ENCODE measurements at places on chromosomes 11 and 22.

DNA sequence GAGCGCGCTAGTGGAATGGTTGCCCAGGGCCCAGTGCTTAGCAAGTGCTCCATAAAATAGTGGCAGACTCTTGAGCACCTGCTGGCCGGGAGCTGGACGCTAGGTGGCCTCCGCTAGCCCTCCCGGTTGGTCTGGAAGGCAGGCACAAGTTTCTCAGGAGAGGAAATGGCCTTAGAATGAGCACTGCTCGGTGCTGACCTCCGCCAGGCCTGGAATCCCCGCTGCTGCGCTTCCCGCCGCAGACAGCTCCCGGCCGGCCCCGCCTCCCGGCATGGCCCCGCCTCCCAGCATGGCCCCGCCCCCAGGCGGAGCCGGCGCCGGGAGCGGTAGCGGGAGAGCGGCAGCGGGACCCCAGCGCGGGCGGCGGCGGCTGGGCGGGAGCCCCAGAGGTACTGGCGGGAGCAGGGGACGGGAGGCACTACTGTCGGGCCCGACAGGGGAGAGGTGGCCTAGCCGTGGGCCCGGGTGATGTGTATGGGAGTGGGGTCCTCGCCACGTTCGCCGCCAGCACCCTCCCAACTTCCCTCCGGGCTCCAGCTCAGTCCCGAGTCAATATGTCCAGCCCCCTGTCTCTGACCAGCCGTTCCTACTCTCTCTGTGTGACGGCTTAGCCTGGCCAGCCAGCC lies at the start of gene SIPA1:
TSS of gene SIPA1 (plus strand) at position 308 of the 626 bp plus-strand sequence. CDS start 2,821 bp downstream, outside the sequence.
- H3K27me3 ChIP-seq = no peaks in the 10 kb centered on the region
- H3K27ac ChIP-seq = peak within 1 kb of the TSS; percentile 84
- peak; percentile 80 for DNase-seq
- no peaks in the 10 kb centered on the region for H3K36me3 ChIP-seq

DNA sequence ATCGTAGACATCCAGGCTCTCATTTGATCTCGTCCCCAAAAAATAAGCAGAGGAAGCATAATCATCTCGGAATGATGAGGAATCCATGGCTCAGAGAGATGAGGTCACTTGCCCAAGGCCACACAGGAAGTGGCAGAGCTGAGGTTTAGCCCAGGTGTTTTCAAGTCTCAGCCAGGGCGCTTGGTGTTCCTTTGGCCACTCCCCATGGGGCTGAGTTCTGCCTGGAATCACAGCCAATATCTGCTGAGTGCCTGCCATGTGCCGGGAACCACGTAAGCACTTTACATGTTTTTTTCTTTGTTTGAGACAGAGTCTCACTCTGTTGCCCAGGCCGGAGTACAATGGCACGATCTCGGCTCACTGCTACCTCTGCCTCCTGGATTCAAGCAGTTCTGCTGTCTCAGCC lies 29.5 kb upstream of the MYH9 start:
- peaks cover 29% of the 10 kb centered on the region for H3K4me1 ChIP-seq
- H3K27me3 ChIP-seq = no peaks in the 10 kb centered on the region
- H3K4me3 ChIP-seq = no peak overlapping the region
- no peaks in the 10 kb centered on the region for H3K36me3 ChIP-seq

- no peak for DNase-seq
- no peak overlapping the region for H3K27ac ChIP-seq
- no peaks in the 10 kb centered on the region for H3K36me3 ChIP-seq
- no peaks in the 10 kb centered on the region for H3K27me3 ChIP-seq
Observed at GRCh38 chr11:57255618-57256017, 18.6 kb upstream of the APLNR start.

- H3K27ac ChIP-seq = no peak overlapping the region
- no peaks in the 10 kb centered on the region for H3K36me3 ChIP-seq
- no peaks in the 10 kb centered on the region for H3K4me1 ChIP-seq
- no peak overlapping the region for H3K4me3 ChIP-seq
Observed at GRCh38 chr22:25966448-25966913, 202.8 kb upstream of the SEZ6L start.

DNA sequence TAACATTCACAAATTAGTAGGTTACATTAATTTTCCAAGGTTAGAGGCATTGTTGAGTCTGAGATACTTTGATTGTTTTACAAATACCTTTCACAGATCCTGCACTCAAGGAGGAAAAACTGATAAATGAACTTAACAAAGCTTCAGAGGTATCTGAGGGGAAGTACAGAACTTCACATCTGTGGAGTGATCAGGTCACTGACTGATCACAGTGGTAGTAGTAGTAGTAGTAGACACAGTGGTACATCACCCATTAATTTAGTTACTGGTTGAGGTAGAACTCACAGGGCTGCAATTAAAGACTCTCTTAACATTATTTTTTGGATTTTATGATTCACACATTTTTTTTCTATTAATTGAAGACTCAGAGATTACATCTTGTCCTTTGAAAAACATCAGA lies 56.7 kb downstream of the DCUN1D5 start:
- no peaks in the 10 kb centered on the region for H3K36me3 ChIP-seq
- H3K4me3 ChIP-seq = no peak overlapping the region
- H3K4me1 ChIP-seq = no peaks in the 10 kb centered on the region
- H3K27ac ChIP-seq = no peak overlapping the region

DNA sequence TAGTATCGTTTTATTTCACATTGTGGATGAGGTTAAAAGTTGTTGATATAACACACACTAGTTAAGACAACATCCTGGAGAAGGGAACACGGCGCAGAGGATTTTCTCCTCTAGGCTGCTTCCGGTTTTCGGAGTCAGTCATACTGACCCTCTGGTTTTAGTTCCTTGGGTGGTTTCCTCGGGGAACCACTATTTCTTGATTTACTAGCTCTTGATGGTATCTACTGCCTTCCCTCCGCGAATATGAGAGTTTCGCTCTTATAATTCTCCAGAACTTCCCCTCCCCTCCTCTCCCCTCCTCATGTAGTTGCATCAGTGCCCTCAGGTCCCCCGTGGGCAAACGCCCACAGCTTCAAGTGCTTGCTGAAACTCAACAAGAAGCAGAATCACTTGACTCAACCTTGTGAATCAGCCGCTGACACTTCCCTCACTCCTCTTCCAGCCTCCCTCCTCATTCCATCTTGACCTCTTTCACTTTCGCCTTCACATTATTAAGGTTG lies 15.9 kb upstream of the APOBEC3A start:
- H3K27me3 ChIP-seq = peaks cover 15% of the 10 kb centered on the region
- H3K36me3 ChIP-seq = no peaks in the 10 kb centered on the region
- H3K27ac ChIP-seq = no peak overlapping the region
- no peak overlapping the region for H3K4me3 ChIP-seq

- H3K36me3 ChIP-seq = no peaks in the 10 kb centered on the region
- H3K4me3 ChIP-seq = no peak overlapping the region
- H3K4me1 ChIP-seq = no peaks in the 10 kb centered on the region
- no peak for DNase-seq
- H3K27me3 ChIP-seq = no peaks in the 10 kb centered on the region
Observed at GRCh38 chr22:43587574-43587973, 175.8 kb downstream of the MPPED1 start.

Data from transverse colon (tissue), 4 donors.